ENCODE measurements at places on chromosomes 3 and 15.
A peak's percentile ranks its signal among the peaks of the same experiment; 100 is the strongest.

- DNase-seq: no peak
Measured at GRCh38 chr3:142945023-142945422, 18.5 kb downstream of the PAQR9 start.

GRCh38 chr15:77497942-77498361 is 77.3 kb downstream of the HMG20A start:
- peak; percentile 81 for DNase-seq

DNA sequence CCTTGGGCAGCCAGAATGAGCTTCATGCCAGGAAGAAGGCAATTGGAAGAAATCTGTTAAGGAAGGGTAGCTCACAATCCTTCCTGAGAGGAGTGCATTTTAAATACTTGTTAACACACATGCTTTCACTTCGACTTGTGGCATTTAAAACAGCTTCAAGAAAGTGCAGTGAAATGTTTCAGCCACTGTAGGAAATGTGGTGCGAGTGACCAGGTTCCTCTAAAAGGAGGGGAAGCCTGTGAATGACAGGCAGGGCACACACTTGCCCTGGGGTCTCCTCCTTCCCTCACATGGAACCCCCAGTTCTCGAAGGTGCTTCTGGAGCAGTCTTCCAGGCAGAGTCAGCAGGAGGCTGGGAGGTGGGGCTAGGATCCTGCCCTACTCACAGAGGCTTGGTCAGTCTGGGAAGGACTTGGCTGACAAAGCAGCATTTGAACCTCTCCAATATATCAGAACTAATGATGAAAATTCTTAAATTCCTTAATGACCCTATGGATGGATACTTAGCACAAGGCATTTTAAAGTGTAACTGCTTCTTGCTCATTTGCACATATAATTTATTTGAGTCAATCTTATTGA is 358.6 kb downstream of the CHST2 start:
- no peak for DNase-seq

- no peak for DNase-seq
Measured at GRCh38 chr15:78449220-78449999, 11.4 kb downstream of the IREB2 start.

- DNase-seq: no peak
Measured at GRCh38 chr3:11776346-11776745, 70.3 kb downstream of the TAMM41 start.

GRCh38 chr3:127585813-127586413 is 4.6 kb downstream of the TPRA1 start:
- no peak for DNase-seq

DNA sequence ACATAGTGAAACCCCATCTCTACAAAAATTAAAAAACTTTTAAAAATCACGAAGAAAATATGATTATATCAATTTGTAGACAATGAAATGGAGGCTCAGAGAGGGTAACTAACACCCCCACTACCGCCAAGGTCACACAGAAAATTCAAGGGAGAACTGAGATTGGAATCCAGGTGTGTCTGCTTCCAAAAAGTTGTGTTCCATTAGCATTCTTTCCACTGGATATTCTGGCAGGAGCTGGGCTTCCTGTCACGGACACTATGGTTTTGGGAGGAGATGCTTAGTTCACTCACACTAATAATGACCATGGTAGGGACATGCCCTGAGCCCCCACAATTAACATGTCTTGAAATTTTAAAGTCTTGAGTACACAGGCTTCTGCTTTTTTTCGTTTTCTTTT is 28.8 kb downstream of the CTSH start:
- no peak for DNase-seq

GRCh38 chr3:94481226-94481898 is 418.5 kb downstream of the NSUN3 start:
- no peak for DNase-seq

- DNase-seq: peak; percentile 57
Measured at GRCh38 chr15:68553994-68554720, 24.6 kb upstream of the CORO2B start.

- no peak for DNase-seq
Measured at GRCh38 chr15:68500363-68501258, 68.6 kb upstream of the ITGA11 start.

DNA sequence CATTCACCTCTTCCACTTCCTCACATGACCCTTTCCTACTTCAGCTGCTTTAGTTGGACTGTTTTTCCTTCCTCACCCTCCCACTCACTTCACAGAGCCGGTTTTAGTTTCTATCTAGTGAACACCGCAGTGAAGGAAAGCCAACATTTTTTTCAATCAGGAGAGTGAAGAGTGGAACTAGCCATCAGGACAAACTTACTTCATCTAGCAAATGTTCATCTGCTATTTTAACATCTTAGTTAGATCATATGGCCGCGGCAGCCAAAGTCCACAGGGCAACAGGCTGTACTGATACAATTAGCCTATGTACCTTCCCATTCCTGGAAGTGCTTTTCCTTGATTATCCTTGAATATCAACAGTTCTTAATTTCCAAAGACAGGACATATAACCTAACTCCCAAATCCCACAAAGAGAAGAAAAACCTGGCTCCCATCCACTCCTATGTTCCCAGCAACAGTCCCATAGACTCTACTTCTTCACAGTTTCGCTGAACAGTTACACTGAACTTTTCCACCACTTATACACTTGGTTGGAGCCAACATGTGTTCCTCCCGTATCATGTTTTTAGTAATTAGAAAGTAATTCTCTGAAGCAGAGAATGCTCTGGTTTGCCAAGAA is 456.2 kb upstream of the THBS1 start:
- DNase-seq: no peak

DNA sequence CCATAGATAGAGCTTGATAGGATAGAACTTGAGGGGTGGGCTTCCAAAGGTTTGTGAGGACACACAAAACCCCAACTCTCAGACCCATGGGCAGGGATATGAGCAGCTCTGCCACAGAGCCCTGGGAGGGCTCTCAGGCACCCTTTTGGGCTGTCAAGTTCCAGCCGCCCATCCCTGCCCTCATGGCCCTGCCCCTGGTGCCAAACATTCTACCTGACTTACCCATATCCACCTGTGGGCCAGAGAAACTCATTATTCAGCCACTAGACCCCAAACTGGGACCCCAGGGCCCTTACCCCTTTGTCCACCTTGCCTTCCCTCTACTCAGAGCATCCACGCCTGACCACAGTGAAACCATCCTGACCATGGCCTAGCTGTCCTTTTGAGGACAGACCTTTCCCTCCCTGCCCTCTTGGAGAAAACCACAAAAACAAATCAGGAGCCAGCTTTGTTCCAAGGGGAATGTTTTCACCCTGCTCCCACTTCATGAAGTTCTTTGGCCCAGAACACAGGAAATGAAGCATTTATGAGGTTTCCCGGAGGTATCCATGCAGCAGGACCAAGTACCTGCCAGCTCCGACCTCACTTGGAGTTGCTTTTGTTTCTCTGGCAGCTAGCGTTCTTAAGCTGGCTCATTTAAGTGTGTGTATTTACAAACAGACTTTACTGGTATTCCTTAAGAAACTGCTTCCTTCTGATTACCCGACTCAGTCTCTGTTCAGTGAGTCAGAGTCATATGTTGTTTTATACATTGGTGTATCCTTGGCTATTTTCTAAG is 34.2 kb upstream of the GALNT15 start:
- no peak for DNase-seq

GRCh38 chr15:94456226-94456625 is 224.9 kb downstream of the MCTP2 start:
- no peak for DNase-seq

DNA sequence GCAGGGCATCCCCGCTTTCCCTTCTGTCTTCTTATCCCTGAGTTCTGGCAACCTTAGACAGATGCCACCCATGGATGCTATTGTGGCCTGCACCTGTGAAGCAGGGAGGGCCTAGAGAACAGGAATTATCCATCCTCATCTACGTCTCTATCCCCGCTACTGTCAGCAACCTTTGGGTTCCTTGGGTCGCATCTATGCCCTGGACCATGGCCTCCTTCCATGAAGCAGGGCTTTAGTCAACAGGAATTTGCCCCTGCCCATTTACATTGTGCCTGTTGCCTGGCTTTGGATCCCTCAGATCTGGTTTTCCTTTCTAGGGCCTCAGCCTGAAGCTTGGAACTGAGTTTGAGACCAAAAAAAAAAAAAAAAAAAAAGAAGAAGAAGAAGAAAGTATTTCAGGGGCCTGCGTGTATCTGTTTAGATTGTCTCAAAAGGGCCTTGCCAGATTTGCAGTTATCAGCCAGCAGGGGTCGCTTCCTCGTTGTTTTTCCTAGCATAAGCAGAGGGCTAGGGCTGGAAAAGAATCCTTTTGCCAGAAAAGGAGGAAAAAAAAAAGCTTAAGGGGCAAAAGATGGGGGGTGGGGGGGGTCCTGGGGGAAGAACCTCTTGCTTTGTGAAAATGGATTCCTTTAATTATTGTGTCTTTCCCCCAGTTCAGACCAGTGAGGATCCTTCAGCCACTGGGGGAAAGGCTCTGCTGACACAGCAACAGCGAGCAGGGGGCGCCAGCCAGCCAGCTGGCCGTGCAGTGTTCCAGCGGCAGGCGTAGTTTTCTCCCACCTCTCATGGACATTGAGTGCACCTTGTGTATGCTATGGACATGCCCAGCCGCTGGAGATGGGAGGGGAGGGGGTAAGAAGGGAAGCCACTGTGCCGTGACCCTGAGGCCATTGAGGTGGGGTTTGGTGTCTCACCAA is 65.7 kb upstream of the ALDH1L1 start:
- peak; percentile 52 for DNase-seq

DNA sequence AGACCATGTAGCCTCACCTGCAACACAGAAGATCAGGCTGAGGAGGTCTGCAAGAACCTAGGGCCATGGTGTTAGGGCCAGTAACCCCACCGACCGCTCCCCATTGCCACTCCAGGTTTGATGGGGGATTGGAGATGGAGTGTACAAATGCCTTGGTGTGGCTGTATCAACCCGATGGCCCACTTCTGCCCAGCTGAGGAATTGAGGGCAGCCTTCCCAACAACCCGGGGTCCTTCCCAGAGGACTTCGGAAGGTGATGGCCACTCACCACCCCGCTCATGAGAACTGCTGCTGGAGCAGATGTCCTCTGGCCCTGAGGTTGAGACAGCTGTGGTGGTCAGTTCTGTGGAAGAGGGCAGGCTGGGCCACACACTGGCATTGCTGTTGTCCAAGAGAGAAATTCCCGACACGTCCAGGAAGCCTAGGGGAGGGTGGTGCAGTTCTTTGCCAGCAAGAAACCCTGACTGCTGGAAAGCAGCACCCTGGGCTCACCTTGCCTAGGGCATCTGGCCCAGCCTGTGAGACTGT is 8.9 kb downstream of the GORASP1 start:
- no peak for DNase-seq

GRCh38 chr3:127018306-127018828 is 35.5 kb downstream of the PLXNA1 start:
- DNase-seq: no peak

- no peak for DNase-seq
Measured at GRCh38 chr3:69443457-69443920, 57.6 kb upstream of the FRMD4B start.

- DNase-seq: no peak
Measured at GRCh38 chr3:126954141-126954842, 28.6 kb upstream of the PLXNA1 start.

All from putamen (tissue), 1 donor.